ENCODE measurements at places on chromosomes 6 and 20. TPM values are rescaled to one million over a fixed set of nuclear protein-coding genes. Genes with fewer than 3 reads are reported as not detected.

CDK5RAP1 gene
- 32.3 TPM for polyA plus RNA-seq

VIP gene
- 0.75 TPM for polyA plus RNA-seq

DNA sequence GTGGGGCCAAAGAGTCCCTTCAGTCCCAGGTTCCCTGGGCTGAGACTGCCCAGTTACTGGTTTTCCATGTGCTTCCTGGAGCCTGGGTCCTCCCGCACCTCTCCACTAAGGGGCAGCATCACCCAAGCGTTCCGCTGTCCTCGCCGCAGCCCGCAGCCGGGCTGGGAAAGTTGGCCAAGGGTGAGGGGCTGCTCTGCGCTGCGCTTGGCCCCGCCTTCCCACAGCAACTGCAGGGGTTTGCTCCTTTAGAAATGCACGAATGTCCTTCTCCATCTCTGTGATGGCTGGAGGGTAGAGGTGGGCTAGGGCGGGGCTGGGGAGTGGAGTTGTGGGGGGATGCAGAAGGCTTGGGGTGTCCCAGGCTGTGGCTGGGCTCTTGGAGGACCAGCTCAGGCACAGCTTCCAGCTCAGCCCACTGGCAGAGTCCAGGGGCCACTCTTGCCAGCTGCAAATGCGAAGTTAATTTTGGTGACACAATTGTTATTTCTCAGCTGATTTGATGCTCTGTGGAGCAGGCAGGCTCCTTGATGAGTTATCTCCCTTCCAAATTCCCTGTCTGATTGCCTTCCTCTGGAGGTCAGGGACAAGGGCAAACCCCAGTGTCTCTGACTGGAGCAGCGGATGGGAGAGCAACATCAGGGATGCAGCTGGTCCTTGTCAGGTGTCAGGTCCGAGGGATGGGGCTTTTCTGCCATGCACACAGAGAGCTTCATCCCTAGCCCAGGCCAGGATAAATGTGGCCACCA lies 63.2 kb downstream of the NOL4L start:
- peak; percentile 76 for DNase-seq

DNA sequence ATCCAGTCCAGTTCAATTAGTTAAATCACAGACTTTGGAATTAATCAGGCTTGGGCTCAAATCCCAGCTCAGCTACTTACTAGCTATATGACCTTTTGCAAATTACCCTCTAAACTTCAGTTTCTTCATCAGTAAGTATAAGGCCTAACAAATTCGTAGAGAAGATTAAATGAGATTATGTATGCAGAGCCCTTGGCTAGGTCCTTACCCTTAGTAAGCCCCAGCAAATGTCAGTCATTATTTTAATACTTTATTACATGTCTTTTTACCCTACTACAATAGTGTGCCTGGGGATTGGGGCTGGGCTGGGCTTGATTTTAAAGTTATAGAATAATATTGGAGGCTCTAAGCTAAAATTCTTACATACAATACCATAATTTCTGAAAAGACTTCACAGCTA lies 326.1 kb upstream of the PREP start:
- DNase-seq: no peak

- DNase-seq: peak; percentile 60
Observed at GRCh38 chr6:151257985-151258445, 18.2 kb downstream of the AKAP12 start.

CYP21A2 gene
- polyA plus RNA-seq: 1.8 TPM

- DNase-seq: no peak
Observed at GRCh38 chr20:13229538-13229937, 8.5 kb downstream of the ISM1 start.

- DNase-seq: no peak
Observed at GRCh38 chr20:32957459-32957858, 46.8 kb downstream of the SUN5 start.

DNA sequence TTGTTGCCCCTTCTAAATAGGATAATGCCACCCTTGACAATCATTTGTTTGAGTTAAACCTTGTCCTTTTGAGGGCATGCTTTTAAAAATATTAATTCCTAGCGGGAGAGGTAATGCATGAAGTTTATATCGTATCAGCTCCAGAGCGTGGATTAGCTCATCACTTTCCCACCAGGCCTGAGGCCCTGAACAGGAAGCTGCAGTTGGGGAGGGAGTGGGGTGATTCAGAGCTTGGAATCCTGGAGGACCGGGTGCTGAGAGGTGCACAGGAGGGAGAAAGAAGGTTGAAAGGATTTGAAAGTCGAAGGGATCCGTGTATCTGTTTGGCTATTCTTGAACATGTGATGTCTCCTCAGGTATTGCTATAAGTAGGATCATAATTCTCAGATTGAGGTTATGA lies 25.0 kb downstream of the ZDHHC14 start:
- no peak for DNase-seq

SEMG1 gene
- polyA plus RNA-seq: not detected

- DNase-seq: no peak
Observed at GRCh38 chr20:37892001-37892400, 10.9 kb upstream of the VSTM2L start.

DNA sequence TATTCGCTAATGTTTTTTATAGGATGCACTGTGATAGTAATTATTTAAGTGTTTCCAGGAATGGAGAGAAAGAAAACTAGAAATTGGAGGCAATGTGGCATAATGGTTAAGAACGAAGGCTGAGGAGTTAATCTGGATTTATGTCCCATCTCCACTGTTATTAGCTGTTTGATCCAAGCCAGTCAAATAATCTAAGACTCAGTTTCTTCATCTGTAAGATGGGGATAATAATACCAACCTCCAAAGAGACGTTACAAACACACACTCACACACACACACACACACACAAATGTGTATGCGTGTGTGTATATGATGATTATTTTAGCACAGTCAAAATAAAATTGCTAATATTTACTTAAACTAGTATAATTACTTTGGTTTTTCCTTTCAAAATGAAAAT lies 36.9 kb upstream of the TPD52L1 start:
- DNase-seq: no peak

GRCh38 chr6:76684875-76685274 lies 612.4 kb upstream of the IMPG1 start:
- DNase-seq: no peak

DNA sequence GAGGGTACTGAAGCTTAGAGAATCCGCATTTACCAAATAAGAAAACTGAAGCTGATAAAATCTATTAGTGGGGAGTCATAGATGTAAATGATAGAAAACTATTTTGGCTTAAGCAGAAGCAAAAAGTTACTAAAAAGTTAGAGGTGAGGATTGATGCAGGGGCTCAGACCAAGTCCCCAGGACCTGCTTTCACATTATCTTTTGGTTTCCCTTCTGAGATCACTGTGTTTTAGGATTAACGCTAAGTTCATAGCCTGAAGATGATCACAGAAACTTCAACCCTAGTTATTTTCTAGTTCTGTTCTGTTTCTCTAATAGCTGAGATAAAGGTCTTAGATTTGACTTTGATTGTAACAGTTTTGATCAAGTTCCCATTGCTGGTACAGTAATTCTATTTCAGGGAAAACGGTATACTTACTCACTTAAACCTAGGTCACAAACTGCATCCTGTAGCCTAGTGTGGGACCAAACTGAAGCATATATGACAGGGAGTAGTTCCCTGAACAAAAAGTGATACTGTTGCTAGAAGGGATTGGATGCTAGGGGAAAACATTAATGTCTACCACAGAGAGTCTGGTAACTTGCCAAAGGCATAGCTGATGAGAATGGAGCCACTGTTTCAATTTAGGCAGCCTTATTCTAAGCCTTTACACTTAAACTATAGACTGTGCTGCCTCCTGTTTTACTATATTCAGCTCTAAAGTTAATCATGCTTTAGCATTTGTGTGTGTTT lies 13.1 kb downstream of the CYB5R4 start:
- DNase-seq: no peak

C20orf144 gene
- polyA plus RNA-seq: 0.43 TPM

RNF39 gene
- polyA plus RNA-seq: 1.0 TPM

- DNase-seq: no peak
Observed at GRCh38 chr6:154479351-154479769, 31.1 kb downstream of the CNKSR3 start.
